ENCODE measurements at places on chromosomes 5 and 9.

- no peak overlapping the region for H3K27ac ChIP-seq
Measured at GRCh38 chr9:73200694-73201452, 49.2 kb downstream of the ANXA1 start.

- no peak for DNase-seq
- H3K27me3 ChIP-seq = no peaks in the 10 kb centered on the region
- H3K4me3 ChIP-seq = no peak overlapping the region
- H3K27ac ChIP-seq = no peak overlapping the region
- no peaks in the 10 kb centered on the region for H3K4me1 ChIP-seq
Measured at GRCh38 chr5:148457183-148457620, 73.4 kb downstream of the FBXO38 start.

DNA sequence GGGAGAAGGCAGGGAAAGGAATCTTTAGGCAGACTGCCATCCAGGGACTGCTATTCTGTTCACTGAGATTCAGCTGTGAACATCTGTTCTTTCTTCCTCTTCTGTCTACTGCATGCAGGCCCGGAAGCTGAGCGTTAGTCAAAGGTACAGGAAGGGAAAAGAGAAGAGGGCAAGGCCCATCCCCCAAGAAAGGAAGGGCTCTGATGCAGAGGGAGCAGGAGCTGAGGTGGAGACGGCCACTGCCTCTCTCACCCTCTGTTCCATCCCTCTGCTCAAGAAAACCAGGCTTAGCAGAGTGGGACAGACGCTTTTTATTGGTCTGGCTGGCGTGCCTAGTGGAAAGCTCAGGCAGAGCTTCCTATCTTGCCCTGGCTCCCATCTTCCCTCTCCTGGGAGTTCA lies 57.6 kb downstream of the PFDN1 start:
- H3K36me3 ChIP-seq = peaks cover 8% of the 10 kb centered on the region
- H3K27me3 ChIP-seq = no peaks in the 10 kb centered on the region
- peaks cover 24% of the 10 kb centered on the region for H3K4me1 ChIP-seq
- no peak overlapping the region for H3K4me3 ChIP-seq
- H3K27ac ChIP-seq = no peak overlapping the region

- H3K27ac ChIP-seq = no peak overlapping the region
- DNase-seq = no peak
- H3K27me3 ChIP-seq = no peaks in the 10 kb centered on the region
Measured at GRCh38 chr9:101787891-101788290, 49.4 kb upstream of the GRIN3A start.

DNA sequence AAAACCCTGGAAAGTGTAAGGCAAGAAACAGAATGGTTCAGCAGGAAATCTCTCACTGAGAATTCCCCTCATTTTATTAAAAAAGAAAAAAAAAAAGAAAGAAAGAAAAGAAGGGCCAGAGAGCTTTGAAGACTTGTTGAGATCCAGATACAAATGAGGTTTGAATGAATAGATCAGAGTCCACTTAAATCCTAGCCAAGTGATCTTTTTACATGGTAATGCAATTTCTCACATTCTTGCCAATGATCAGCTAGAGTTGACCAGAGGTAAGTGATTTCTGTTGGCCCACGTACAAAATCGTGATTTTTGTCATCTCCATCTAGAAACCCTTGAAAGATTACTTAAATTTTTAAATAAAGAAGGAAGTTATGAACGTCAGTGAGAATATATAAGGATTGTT lies 261.5 kb upstream of the PCSK5 start:
- no peak overlapping the region for H3K4me3 ChIP-seq
- DNase-seq = no peak
- no peaks in the 10 kb centered on the region for H3K36me3 ChIP-seq
- H3K4me1 ChIP-seq = no peaks in the 10 kb centered on the region
- no peaks in the 10 kb centered on the region for H3K27me3 ChIP-seq

- no peaks in the 10 kb centered on the region for H3K4me1 ChIP-seq
- H3K27me3 ChIP-seq = peaks cover 36% of the 10 kb centered on the region
- no peak for DNase-seq
- H3K4me3 ChIP-seq = no peak overlapping the region
- peak overlapping the region; percentile 50 for H3K27ac ChIP-seq
Measured at GRCh38 chr5:159936686-159937329, 20.5 kb downstream of the ADRA1B start.

- no peaks in the 10 kb centered on the region for H3K27me3 ChIP-seq
- H3K27ac ChIP-seq = no peak overlapping the region
- H3K36me3 ChIP-seq = no peaks in the 10 kb centered on the region
- peaks cover 15% of the 10 kb centered on the region for H3K4me1 ChIP-seq
- DNase-seq = no peak
Measured at GRCh38 chr5:142749321-142749720, 20.9 kb upstream of the ARHGAP26 start.

DNA sequence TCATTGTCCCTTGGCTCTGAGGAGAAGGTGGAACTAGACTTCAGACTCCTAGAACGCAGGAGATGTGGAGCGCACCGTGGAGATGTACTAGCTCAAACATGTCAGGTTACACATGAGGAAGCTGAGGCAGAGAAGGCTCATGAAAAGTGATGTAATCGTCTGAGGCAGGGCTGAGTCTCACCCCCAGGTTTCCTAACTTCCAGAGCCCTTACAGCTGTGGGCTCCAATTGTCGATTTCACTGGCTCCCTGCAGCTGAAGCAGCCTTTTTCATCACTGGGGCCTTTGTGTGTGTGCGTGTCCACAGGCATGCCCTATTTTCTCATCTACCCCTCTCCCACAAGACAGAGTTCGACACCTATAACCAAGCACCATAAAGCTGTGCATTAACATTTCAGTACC lies 370.6 kb downstream of the NTRK2 start:
- H3K36me3 ChIP-seq = no peaks in the 10 kb centered on the region
- DNase-seq = no peak
- H3K4me1 ChIP-seq = peaks cover 4% of the 10 kb centered on the region
- peak overlapping the region; percentile 40 for H3K4me3 ChIP-seq

GRCh38 chr9:108636013-108636412 lies 219.8 kb downstream of the ACTL7B start:
- no peak for DNase-seq
- H3K27ac ChIP-seq = no peak overlapping the region
- H3K36me3 ChIP-seq = no peaks in the 10 kb centered on the region
- H3K27me3 ChIP-seq = peaks cover 4% of the 10 kb centered on the region

- H3K27ac ChIP-seq = no peak overlapping the region
- H3K27me3 ChIP-seq = no peaks in the 10 kb centered on the region
- peaks cover 20% of the 10 kb centered on the region for H3K36me3 ChIP-seq
- no peak for DNase-seq
Measured at GRCh38 chr5:115602591-115603125, 379 bp upstream of the TICAM2 start.

GRCh38 chr9:134986957-134987356 lies 69.2 kb upstream of the FCN1 start:
- H3K27me3 ChIP-seq = peaks cover 14% of the 10 kb centered on the region
- no peaks in the 10 kb centered on the region for H3K36me3 ChIP-seq
- no peak overlapping the region for H3K4me3 ChIP-seq
- H3K27ac ChIP-seq = no peak overlapping the region
- H3K4me1 ChIP-seq = no peaks in the 10 kb centered on the region

Measured in type B pancreatic cell (in vitro differentiated cells).